ENCODE measurements at places on chromosomes 5 and 9.
A peak's percentile ranks its signal among the peaks of the same experiment; 100 is the strongest.

DNA sequence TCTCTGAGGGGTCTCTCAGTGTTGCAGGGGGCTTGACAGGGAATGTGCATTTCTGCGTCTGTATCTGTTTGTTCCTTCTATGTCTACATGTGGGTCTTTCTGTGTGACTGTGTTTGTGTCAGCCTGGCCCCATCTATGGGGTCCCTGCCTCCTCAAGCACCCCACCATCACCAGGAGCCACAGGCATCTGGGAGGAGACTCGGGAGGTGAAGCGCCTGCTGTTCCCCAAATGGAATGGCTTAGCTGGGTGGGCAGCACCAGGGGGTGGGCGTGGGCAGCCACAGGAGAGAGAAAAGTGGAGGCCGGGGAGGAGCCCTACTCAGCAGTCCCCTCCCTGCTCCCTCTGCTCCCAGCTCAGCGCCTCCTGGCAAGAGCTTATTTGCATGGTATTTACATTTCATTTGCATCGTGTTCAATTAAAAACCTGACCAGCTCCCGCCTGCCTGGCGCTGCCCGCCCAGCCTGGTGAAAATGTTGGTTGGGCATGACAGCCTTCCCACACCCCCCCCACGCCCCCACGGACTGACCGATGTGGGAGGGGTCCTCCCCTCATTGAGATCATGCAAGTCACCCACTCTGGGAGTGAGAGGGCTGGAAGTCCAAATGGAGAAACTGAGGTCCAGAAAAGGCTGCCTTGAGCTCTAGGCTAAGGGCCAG lies 50.5 kb downstream of the CXXC5 start:
- peak; percentile 70 for DNase-seq

- DNase-seq, result no peak
These were observed 11.1 kb upstream of the PPP1R2B start for GRCh38 chr5:156838961-156839360.

DNA sequence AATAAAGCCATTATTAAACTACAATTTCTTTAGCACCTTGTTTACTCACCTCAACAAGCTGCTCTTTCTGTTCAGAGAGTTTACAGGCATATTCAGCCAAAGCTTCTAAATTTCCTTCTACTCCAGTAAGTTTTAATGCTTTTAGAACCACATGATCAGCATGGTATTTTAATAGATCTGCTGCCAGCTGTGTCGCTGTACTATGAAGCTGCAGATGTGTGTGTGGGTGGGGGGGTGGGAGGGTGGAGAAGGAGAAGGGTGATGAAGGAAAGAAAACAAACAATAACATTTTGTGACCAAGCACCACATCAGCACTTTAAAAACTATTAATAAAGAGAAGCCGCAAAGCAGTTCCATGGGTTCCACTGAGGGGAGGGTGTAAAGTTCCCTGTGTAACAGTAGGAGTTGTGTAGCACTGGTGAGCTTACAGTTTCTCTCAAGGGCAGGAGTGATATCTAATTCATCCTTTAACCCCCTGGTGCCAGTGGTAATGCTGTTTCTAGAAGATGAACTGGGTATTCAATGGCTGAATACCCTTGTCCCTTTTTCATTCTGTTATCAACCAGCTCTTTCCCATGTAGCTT lies 38.5 kb downstream of the ABITRAM start:
- peak; percentile 58 for DNase-seq

- DNase-seq, result peak; percentile 62
These were observed 118.8 kb downstream of the CDC42SE2 start for GRCh38 chr5:131382407-131383395.

DNA sequence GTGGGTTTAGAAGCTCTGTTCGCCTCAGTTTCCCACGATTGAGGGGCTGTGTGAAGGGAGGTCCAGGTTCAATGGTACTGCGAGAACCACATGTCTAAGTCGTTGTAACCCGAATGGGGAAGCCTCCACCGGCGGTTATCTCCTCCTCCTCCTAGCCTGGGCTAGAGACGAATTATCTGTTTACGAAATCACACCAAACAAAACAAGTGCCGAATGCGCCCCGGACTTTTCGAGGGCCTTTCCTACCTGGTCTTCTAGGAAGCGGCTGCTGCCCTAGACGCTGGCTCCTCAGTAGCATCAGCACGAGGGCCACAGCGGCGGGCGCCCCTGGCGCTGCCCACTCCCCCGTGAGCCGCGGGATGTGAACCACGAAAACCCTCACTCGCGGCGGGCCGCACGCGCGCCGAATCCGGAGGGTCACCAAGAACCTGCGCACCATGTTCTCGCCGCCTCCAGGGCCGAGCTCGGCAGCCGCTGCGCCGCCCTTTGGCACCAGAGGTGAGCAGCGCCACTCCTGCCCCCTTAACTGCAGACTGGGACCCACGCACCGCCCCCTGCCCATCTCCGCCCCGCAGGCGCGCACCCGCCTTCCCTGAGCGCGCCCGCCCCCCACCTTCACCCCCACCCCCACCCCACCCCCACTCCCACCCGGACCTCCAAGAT lies at the start of gene CDKN2A:
Gene CDKN2A (minus strand): TSS at position 500 of the 663 bp plus-strand sequence.
- no peak for DNase-seq

GRCh38 chr9:21507483-21507790 lies 25.3 kb upstream of the IFNE start:
- DNase-seq, result no peak

GRCh38 chr5:172412724-172413286 lies 41.5 kb downstream of the SH3PXD2B start:
- peak; percentile 100 for DNase-seq

GRCh38 chr9:112273876-112274275 lies 59.5 kb downstream of the PTBP3 start:
- DNase-seq, result no peak
